ENCODE measurements at places on chromosomes 7 and 10.

GRCh38 chr10:118768041-118768919, 13.5 kb upstream of the CACUL1 start:
- DNase-seq = no peak

DNA sequence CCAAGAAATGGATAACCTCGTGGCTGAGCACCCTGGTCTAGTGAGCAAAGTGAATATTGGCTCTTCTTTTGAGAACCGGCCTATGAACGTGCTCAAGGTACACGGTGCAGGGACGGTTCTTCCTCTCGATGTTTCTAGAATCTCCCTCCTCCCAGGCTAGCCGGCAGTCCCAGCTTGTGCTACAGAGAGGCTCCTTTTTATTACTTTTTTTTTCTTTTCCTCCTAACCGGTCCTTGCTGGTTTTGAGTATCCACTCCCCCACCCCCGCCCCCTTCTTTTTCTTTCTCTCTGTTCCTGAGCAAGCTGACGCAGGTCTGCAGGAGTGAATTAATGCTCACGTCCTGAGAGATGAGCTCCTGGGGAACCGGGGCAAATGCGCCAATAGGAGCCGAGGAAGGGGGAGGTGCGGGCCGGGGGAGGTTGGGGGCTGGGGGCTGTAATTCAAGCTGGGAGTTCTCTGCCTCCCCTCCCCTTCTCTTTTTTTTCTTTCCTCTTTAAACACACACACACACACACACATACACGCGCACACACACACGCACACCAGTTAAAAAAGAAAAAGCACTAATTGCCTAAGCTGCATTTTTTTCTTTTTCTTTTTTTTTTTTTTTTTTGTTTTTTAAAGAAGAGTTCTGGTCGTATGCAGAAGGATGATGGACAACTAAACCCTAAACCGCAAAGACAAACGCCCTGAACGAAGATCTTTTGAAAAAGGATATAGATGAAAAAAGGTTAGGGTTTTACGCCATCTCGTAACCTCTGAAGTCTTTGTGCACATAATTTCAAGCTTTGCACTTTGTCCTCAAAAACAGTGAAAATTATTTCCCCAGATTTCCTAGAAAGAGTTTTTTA, 6.6 kb downstream of the CPA2 start:
- no peak for DNase-seq

DNA sequence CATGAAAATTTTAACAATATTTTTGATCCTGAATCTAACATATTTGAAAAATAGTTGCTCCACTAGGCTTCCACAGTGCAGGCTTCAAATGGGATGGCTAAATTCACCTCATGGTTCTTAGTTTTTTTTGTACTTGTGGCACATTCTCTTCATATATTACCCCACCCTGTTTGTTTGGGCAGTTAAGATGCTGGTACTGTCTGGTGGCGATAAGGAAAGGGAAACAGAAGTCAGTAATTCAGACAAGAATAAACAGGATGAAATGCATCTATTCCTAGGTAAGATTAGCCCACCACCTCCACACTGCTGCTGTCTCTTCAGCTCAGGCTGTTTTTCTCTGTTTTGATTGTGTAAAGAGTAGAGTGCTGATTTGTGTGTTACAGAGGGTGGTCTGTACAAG, 44.2 kb downstream of the GLRX3 start:
- no peak for DNase-seq

DNA sequence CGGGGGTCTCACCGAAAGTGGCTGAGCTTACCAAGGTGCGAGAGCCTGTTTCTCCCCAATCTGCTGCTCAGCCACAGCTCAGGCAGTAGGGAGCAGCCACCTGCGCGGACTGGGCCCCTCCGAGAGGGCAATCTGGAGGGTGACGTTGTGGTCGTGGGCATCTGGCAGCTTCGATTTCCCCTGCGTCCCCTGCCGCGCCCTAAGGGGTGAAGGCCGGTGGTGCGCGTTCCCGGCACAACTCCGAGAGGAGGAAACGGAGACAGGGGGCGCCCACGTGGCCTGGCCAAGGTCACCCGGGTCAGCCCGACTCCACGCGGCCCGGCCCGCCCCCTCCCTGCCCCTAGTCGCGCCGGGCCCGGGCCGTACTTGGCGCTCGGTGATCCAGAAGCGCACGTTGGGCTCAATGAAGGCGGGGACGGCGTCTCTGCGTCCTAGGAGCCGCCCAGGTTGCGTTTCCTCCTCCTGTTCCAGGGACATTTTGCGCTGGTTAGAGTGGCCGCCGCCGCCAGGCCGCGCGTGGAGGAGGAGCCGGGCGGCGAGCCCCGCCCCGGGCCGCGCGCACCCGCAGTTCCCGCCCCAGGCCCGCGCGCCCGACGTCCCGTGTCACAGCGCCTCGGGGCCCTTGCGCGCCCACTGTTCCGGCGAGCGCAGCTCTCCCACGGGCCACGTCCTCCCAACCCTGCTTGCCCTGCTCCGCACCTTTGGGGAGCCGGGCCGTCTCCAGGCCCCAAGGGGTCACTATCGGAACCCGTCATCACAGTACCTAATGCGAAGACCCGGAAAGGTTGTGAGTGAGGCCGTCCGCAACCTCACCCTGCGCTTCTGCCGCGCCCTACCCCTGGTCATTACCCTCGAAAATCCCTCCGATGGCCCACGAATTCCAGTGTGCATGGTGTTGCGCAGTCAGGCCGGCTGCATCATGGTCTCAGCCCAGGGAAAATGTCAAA, at the start of gene SFXN4:
SFXN4 (minus strand) TSS at position 544 of the 947 bp plus-strand sequence; CDS start at position 477, 67 bp downstream.
- peak; percentile 79 for DNase-seq

DNA sequence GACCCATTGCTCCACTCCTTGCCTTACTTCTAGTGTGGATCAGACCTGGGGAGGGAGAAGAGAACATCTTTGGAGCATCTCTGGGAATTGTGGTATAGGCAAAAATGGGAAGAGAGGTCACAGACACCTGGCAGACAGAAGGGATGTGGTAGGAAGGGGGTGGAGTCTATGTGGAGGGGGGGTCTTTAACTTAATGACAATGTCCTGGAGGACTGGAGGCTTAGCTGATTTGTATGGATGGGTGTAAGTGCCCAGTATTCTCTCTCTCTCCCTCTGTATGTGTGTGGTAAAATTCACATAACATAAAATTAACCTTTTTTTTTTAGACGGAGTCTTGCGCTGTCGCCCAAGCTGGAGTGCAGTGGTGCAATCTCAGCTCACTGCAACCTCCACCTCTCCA, 3.1 kb upstream of the LDB1 start:
- DNase-seq = no peak

Data from GM12892 (cell line).